ENCODE measurements at places on chromosomes 1 and 21. TPM values are rescaled to one million over a fixed set of nuclear protein-coding genes. Genes with fewer than 3 reads are reported as not detected.

APCS gene
- total RNA-seq, result not detected

NUF2 gene
- 40.0 TPM for total RNA-seq

PDIK1L gene
- total RNA-seq, result 5.5 TPM

LRRC71 gene
- not detected for total RNA-seq

DHX9 gene
- 218 TPM for total RNA-seq

GRCh38 chr1:100101564-100101963, 31.2 kb downstream of the SASS6 start:
- no peak for DNase-seq

- DNase-seq, result no peak
Observed at GRCh38 chr1:231612393-231613089, 14.0 kb upstream of the DISC1 start.

- DNase-seq, result no peak
Observed at GRCh38 chr1:207026104-207026534, 6.4 kb downstream of the C1orf116 start.

DNA sequence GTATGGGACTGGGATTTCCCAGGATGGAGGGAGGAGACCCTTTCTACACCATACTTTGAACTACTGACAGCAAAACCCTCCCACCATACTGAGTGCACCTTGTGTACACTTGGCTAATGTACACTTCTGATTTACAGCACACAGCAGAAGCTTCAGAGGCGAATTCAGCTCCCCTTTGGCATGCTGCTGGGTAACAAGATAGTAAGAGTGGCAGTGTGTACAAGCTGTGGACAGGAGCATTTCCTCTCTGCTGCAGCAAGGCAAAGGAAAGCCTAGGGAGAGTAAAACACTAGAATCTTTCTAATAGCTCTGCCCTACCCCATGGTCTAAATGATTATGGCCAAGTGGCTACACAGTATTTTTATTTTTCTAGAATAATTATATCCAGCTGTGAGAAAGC, 83.9 kb upstream of the ARTN start:
- DNase-seq, result no peak

GRCh38 chr1:52915855-52916220, 5.7 kb downstream of the ECHDC2 start:
- no peak for DNase-seq

DNA sequence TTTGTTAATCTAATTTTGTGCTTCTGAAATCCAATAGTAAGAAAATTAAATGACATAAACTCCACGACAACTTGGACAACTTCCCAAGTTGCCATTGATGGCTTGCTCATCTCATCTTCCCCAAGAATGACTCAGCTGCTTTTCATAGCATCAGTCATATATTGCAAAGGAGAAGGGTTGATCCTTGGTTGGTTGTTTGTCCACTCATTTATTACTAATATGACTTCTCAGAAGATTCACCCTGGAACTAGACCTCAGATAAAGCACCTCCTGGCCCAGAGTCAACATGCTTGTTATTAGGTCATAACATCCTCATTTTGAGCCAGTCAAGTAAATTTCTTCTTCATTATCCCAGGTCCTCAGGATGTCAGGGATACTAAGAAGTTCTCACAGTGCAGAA, 2.3 kb upstream of the LCE3D start:
- DNase-seq, result no peak

DNA sequence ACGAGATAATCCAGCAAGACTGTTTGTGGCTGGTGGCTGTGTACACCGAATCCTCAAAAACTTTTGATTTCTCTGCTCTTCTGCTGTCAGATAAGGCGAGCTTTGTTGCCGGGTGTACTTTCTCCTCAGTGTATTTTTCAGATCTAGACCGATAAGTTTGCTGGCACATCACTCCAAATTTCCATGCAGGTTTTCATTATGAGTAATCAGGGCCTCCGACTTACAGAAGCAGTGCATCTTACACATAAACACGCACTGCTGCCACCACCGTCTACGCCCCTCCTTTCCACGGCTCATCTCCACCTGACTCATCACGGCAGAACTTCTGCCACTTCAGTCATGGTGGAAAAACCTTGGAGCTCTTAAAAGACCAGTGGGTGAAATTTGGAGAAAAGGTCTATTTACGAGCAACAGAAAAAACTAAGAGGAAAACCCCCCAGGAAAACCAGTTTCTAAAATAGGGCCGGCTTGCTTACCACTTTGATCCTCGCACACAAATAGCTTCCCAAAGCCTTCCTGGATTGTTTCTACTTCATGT, 7.7 kb downstream of the ZBTB21 start:
- no peak for DNase-seq

- no peak for DNase-seq
Observed at GRCh38 chr21:31530897-31531705, 128.4 kb upstream of the SOD1 start.

DNA sequence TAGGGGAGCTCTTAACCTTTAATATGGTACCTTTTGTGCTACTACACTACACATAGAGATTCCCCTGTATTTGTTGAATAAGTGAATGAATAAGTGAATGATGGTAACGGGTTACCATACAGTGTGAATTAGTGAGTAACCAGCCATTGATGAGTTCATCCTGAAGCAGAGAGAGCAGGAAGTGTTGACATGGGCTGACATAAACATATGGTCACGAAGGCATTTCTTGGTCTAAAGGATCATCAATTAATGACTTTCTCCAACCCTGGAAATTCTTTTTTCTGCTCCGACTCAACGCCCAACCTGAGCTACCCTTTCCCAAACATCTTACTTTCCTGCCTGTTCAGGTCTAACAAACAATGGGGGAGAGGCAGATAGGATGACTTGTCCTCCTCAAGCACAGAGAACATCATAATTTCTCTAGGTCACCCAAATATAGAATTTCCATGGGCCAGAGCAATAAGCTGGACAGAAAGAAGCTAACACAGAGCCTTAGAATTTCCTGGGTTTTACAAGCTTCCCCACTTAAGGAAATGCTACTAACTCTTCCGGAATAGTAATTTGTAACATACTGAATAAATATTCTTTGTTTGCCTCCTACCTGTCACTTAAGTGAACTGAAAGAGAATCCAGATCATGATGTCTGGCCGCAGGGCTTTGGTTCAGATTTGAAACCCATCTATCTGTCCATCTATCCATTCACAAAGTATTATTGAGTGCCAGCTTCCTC, 114.7 kb upstream of the NGF start:
- no peak for DNase-seq

DNA sequence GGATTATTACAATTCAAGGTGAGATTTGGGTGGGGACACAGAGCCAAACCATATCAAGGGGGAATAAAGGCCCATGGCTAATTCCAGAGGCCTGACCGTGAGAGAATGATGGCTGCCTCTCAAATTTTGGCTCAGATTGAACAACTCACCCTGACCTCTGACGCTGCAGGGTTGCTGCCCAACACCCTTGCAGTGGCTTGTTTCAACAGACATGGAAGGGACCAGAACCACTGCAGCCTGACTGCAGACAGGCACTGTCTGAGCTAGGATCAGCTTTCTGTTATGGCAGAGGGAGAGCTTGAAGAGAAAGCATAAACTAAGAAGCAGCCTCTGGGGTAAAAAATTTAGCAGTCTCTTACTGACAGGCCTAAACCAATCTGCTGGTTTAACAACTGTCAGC, 90.2 kb upstream of the GADD45A start:
- DNase-seq, result no peak

- no peak for DNase-seq
Observed at GRCh38 chr1:11314959-11315358, 42.0 kb downstream of the UBIAD1 start.

GRCh38 chr1:182720463-182720862, 36.1 kb upstream of the RGS8 start:
- DNase-seq, result no peak

- DNase-seq, result no peak
Observed at GRCh38 chr1:103348136-103348535, 177.4 kb upstream of the RNPC3 start.

GRCh38 chr1:36771660-36772284, 262.5 kb downstream of the GRIK3 start:
- DNase-seq, result no peak
